ENCODE measurements at places on chromosomes 16 and 17.

GRCh38 chr17:63828936-63829335 is 1.5 kb upstream of the FTSJ3 start:
- DNase-seq: no peak

GRCh38 chr17:68937890-68938514 is 17.2 kb downstream of the ABCA8 start:
- DNase-seq: no peak

DNA sequence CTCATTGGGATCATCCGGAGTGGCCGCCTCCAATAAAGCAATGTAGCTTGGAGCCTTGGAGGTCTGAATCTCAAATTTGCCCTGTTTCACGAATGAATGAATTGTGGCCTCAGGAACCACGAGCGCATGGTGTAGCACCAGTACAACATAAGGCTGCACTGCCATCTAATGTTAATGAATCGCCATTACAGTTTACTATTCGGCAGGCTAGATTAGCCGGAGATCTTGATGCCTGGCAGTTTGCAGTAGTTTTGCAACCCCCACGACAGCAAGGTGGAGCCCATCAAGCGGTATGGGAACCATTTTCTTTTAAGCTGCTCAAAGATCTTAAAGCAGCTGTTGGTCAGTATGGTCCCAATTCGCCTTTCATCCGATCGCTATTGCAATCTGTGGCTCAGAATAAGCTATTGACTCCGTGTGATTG is 18.8 kb downstream of the ALOX15B start:
- DNase-seq: peak; percentile 74

DNA sequence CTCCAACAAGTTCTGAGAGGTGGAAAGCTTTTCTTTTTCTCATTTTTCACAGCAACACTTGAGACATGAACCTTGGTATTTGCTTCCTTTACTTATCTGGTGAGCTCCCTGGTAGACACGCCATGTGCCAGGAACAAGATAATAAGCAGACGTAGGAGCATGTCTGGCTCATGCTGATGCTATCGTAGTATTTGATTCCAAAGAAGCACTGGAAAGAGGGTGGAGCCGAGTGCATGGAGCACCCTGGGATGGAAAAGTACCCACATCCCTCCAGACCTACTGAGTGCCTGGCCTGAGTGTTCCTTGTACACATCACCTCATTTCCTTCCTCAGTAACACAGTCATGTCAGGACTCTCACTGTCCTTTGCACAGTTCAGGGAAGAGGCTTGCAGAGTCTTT is 231.0 kb downstream of the CBLN1 start:
- DNase-seq: no peak

DNA sequence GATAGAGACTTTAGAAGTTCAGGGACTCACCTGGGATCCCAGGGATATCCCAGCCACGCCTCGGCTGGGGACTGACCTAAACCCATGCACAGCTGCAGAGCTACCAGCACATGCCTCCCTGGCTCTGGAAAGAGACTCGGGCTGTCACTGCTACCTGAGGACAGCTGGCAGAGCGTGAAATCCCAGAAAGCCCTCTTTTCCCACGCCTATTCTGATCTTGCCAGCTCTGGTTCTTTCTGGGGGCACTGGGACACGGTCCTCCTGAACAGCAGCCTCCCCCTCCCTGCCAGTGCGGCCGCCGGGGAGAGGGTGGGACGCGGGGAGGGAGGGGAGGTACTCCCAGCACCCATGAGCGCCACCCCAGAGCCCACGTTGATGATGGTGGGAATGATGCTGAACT is 10.8 kb downstream of the P2RX5 start:
- DNase-seq: no peak

GRCh38 chr17:78583091-78583490 is 5.9 kb upstream of the DNAH17 start:
- no peak for DNase-seq

GRCh38 chr16:87012954-87013938 is 303.9 kb downstream of the C16orf95 start:
- no peak for DNase-seq

GRCh38 chr17:65173284-65173793 is 36.2 kb downstream of the RGS9 start:
- no peak for DNase-seq

- no peak for DNase-seq
These were observed 587.7 kb downstream of the MAF start for GRCh38 chr16:79012671-79013434.

DNA sequence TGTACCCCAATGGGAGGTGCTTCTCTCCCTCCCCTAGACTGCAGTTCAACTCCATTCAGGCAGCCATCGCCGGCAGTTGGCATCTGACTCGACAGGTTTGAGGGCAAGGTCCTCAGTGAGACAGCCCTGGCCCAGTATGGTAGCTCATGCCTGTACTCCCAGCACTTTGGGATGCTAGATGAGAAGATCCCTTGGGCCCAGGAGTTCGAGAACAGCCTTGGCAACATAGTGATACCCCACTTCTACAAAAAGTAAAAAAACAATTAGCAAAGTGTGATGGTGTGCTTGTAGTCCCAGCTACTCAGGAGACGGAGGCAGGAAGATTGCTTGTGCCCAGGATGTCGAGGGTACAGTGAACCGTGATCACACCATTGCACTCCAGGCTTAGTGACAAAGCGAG is 12.1 kb downstream of the VPS35L start:
- no peak for DNase-seq

- DNase-seq: no peak
These were observed 15.9 kb downstream of the HAPSTR1 start for GRCh38 chr16:9107025-9107970.

GRCh38 chr16:11160676-11161115 is 95.3 kb downstream of the SOCS1 start:
- no peak for DNase-seq

- no peak for DNase-seq
These were observed 20.4 kb downstream of the NFATC3 start for GRCh38 chr16:68105611-68106010.

DNA sequence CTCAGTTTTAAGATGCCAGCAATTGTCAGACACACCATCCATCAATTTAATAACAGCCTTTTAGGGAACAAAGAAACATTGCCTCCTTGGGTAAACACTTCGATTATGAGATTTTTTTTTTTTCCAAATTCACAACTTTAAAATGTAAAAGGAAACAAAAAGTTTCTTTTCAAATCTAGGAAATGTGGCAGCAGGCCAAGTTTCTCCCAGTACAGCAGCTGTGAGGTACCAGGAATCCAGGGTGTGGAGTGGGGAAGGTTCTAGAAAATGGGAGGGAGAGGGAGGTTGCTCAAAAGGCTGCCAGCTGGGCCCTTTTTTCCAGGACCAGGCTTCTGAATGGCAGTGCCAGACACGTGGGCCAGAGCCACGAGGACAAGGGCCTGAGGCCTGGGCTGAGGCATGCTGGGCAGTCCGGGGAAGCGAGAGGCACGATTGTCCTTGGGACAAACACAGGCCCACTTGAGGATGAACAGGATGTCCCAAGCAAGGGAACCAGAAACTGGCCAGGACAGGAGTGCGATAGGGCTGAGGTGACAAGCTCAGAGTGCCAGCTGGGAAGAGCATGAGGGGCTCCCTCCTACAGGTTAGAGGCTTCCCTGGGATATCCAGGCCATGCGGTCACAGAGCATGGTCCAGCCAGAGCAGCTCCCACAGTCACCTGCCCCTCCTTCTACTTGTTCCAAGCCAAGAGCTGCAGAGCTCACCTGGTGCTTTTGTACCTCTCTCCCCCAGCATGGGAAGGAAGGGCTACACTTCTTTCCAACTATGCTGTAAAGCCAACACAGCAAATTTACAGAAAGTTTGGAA is 215.1 kb downstream of the KATNIP start:
- DNase-seq: no peak

DNA sequence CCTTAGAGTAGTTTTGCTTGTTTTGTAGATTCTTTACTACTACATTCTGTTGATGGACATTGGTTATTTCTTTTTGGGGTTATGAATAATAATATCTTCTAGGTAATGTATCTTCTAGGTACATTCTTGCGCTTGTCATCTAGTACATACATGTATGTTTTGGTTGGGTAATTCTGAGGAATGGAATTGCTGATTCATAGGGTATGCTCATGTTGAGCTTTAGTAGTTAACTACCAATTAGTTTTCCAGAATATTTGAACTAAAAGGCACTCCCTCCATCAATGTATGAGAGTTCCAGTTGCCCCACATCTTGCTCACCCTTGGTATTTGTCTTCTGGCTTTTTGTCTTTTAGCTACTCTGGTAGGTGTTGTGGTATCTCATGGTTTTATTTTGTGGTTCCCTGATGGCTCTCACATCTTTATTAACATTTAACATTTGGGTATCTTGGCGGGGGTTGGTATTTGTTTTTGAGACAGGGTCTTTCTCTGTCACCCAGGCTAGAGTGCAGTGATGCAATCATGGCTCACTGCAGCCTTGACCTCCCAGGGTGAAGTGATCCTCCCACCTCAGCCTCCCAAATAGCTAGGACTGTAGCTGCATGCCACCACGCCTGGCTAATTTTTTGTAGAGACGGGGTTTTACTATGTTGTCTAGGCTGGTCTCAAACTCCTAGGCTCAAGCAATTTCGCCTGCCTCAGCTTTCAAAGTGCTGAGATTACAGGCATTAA is 47.1 kb downstream of the SLC6A4 start:
- no peak for DNase-seq

GRCh38 chr16:67672306-67672705 is 5.7 kb downstream of the C16orf86 start:
- no peak for DNase-seq

- DNase-seq: no peak
These were observed 24.8 kb downstream of the HS3ST3B1 start for GRCh38 chr17:14325618-14326167.

- DNase-seq: no peak
These were observed 28.4 kb upstream of the GLG1 start for GRCh38 chr16:74635303-74635702.

DNA sequence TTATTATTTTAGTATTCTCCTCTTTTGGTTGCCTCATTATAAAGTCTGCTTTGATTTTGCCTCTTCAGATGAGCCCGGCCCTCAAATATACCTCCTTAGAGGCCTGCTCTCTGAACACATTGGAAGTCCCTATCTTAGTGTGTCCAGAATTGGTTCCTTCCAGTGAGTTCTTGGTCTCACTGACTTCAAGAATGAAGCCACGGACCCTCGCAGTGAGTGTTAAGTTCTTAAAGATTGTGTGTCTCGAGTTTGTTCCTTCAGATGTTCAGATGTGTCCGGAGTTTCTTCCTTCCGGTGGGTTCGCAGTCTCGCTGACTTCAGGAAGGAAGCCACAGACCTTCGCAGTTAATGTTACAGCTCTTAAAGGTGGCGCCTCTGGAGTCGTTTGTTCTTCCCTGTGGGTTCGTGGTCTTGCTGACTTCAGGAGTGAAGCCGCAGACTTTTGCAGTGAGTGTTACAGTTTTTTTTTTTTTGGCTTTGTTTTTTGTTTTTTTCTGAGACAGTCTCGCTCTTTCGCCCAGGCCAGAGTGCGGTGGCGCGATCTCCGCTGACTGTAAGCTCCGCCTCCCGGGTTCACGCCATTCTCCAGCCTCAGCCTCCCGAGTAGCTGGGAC is 45.8 kb upstream of the NOS2 start:
- no peak for DNase-seq

- DNase-seq: no peak
These were observed 22.0 kb upstream of the CPNE2 start for GRCh38 chr16:57070424-57070823.

GRCh38 chr17:40866838-40867237 is at the start of gene KRT12:
Gene KRT12 (minus strand): TSS chr17:40867223. CDS start chr17:40867186, 37 bp downstream.
- DNase-seq: no peak

DNA sequence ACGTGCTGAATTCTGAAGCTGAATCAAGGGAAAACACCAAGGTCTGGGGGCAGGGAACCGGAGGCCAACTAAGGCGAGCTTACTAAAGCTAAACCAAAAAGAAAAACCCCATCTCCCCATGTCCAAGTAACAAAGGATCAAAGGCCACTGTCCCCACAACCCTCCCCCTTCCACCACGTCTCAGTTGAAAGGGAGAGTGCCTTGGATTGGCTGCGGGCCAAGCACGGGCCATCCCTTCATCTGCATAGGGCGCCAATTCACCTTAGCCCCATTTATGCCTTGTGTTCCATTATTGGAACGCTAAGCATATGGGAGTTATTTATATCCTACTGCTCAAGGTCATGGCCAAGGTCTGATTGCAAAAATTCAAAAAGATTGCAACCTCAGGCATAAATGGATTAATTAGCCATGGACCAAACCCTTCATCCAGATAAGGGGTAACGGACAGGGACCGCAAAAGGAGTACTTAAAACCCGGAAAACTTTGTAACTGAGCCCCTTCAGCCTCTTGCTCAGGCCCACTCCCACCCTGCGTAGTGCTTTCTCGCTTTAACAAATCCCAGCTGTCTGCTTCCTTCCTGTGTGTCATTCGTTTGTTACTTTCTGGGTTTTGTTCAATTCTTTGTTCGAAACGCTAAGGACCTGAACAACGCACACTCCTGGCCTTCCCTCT is 740 bp upstream of the ATP6V0D1 start:
- DNase-seq: no peak

DNA sequence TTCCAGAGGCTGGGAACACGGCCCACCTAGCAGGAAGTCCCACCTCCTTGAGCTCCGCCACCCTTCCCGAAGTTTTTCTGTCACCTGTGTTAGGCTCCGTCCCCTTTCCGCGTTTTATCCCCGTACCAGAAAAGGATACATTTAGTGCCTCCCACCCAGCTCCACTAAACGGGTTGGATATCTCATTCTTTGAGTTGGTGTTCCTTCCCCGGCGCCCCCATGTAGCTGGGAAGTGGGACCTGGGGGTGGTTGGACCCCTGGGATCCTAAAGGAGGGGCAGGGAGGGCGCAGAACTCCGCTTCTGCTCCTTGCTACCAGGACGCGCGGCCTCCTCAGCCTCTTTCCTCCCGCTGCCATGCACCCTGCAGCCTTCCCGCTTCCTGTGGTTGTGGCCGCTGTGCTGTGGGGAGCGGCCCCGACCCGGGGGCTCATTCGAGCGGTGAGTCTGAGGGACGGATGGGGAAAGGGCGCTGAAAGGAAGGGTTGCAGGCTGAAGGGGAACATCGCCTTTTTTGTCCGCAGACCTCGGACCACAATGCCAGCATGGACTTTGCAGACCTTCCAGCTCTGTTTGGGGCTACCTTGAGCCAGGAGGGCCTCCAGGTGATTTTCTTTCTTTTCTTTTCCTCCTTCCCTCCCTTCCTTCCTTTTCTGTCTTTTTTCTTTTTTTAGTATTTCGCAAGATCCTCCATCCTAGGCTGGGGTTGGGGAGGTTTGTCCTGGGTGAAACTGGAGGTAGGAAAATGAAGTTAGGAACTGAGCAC is 669 bp downstream of the RNF167 start:
- DNase-seq: no peak

GRCh38 chr17:55585629-55586028 is 74.4 kb upstream of the SMIM36 start:
- no peak for DNase-seq

GRCh38 chr17:16818340-16818739 is 128.3 kb downstream of the CCDC144A start:
- no peak for DNase-seq
